ENCODE measurements at places on chromosomes 2 and 18.

GRCh38 chr2:24199968-24200590 lies 25.2 kb downstream of the FAM228A start:
- no peak for DNase-seq

- no peak for DNase-seq
Observed at GRCh38 chr18:3454365-3455089, 4.6 kb downstream of the TGIF1 start.

DNA sequence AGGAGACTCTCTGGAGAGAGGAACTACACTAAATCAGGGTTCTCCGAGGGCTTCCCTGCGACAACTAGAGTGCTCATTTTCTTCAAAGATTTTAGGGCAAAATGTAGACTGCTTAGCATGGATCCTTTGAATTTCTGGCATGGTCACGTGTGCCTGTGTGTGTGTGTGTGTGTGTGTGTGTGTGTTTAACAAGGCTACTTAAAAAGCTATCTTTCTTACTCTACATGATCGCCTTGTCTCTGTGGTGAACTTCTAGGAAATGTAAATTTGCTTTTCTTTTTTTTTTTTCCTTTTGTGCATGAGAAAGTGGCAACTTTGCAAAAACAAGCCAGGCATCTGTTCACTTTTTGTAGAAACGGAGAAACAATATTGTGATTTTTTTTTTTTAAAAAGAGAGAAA lies 43.9 kb downstream of the SOX11 start:
- DNase-seq, result no peak

- DNase-seq, result no peak
Observed at GRCh38 chr2:127169066-127169660, 50.9 kb downstream of the CYP27C1 start.

DNA sequence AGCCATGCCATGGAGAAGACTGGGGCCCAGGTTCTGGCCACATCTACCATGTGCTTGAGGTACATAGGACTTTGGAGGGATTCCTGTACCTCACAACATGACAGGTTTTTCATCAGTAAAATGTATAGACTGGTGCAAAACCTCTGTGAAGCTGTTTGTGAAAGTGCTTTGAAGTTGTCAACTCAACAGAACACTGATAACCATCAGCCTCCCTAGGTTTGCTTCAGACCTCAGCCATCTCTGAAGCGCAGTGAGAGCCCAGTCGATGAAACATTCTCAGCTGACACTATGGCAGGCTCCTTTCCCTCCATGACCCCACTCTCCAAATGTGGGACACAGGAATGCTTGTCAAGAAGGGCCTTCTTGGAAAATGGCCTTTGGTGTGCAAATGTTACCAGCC lies 38.6 kb downstream of the STK25 start:
- no peak for DNase-seq

GRCh38 chr2:4354678-4355077 lies 651.3 kb downstream of the DCDC2C start:
- DNase-seq, result no peak

DNA sequence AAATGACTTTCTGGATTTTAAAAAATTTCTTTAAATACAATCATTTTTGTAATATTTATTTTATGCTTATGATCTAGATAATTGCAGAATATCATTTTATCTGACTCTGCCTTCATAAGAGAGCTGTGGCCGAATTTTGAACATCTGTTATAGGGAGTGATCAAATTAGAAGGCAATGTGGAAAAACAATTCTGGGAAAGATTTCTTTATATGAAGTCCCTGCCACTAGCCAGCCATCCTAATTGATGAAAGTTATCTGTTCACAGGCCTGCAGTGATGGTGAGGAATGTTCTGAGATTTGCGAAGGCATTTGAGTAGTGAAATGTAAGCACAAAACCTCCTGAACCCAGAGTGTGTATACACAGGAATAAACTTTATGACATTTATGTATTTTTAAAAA lies 79.5 kb downstream of the ITGA4 start:
- DNase-seq, result no peak

DNA sequence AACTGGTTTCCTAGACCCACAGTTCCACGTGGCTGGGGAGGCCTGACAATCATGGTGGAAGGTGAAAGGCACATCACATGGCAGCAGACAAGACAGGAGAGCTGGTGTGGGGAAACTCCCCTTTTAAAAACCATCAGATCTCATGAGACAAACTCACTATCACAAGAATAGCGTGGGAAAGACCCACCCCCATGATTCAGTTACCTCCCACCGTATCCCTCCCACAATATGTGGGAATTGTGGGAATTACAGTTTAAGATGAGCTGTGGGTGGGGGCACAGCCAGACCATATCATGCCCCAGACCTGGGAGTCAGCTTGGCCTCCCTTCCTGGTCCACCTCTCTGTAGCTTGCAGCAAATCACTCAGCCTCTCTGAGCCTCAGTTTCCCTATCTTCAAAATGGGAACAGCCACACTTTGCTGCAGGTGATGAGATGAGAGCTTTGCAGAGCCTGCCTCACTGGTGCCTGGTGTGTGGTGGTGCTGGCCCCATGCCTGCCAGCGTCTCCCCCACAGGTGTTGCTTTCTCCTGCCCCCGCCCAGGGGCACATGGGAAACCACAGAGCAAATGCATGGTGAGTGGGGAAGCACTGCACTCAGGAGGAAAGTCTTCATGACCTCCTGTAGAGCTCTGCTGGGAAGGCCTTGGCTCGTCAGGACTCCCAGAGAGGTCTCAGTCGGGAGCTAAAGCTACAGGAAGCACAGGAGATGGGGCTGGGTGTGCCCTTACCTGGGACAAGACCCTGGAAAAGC lies 31.1 kb downstream of the GREB1 start:
- no peak for DNase-seq

- no peak for DNase-seq
Observed at GRCh38 chr2:159936471-159936870, 125.9 kb downstream of the PLA2R1 start.

- DNase-seq, result no peak
Observed at GRCh38 chr18:47075098-47075883, 39.9 kb upstream of the ELOA2 start.

DNA sequence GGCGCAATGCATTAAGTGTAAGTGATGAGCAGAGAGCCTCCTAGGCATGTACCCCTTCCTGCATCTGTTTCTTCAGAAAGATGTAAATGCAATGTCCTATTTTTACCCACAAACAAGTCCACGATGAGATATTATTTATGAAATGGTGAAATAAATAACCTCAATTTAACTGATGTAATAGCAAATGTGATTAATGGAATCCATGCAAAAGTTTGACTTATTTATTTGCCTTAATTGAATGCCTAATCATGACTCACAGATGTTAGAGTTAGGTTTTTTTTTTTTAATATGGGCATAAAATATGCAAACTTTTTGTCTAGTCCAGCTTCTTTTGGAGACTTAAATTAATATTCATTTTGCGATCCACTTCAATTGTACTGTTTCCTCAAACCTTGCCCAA lies 67.7 kb upstream of the ITGA4 start:
- DNase-seq, result no peak

- DNase-seq, result no peak
Observed at GRCh38 chr2:115738111-115738510, 1295.7 kb downstream of the DPP10 start.

- no peak for DNase-seq
Observed at GRCh38 chr2:21381421-21381820, 257.7 kb downstream of the TDRD15 start.

- DNase-seq, result no peak
Observed at GRCh38 chr2:125169022-125169763, 1144.1 kb downstream of the CNTNAP5 start.

DNA sequence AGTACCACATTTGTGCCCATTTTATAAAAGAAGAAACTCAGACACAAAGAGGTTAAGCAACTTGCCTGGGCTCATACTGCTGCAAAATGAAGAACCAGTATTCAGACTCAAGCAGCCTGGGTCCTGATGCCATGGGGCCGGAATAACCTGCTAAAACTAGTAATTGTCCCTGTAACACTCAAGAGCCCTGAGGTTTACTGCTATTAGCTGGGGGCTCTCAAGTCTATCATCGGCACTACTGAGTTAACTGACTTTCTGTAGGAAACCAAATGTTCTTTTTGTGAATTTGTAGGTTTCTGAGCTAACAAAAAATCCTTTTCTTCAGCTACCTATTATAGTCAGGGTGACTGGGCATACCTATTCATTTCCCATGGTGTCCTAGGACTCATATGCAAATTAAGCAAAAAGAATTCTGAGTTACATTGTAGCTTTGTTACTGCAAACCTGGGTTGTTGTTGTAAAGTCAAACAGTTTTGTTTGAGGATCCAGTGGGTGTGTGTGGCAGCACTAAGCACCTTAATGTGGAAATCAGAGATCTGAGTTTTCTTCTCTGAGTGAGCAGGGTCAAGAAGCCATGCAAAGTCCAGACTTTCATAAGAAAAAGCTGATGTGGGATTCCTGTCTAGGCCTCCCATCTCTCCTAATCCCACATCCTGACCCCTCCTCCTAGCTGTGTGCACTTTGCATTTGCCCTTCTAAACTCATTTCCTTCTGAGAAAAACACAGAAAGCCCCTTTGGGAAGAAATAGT lies 72.4 kb upstream of the TNP1 start:
- DNase-seq, result no peak

GRCh38 chr2:176709991-176710390 lies 440.7 kb downstream of the MTX2 start:
- DNase-seq, result no peak

GRCh38 chr2:33205693-33206434 lies 259.1 kb downstream of the LTBP1 start:
- DNase-seq, result no peak

GRCh38 chr2:121969766-121970639 lies 214.6 kb downstream of the TSN start:
- no peak for DNase-seq

DNA sequence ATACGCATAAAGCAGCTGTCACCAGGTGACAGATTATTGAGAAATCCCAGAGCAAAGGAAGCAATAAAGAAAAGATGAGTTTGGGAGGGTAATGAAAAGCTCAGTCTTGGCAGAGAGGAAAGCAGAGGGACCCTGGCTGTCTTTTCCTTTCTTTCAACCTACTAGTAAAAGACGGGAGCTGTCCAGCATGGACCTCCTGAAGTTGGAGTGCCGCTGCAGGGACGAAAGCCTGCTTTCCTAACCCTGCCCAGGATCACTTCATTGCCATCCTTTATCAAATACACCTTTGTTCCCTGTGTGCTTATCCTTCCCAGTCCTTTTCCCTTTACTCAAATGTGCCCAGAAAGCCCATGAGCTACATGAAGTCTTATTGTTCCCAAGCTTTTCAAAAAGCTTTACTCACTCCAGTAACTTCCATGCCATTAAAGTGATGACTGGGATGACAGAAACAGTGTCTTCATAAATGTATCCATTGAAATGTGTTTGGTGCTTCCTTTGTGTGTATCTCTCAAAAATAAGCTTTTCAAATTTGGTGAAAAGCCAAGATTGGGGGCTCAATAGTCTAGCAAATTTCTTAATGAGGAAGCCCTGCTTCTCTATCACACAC lies 3.7 kb upstream of the SPR start:
- no peak for DNase-seq

DNA sequence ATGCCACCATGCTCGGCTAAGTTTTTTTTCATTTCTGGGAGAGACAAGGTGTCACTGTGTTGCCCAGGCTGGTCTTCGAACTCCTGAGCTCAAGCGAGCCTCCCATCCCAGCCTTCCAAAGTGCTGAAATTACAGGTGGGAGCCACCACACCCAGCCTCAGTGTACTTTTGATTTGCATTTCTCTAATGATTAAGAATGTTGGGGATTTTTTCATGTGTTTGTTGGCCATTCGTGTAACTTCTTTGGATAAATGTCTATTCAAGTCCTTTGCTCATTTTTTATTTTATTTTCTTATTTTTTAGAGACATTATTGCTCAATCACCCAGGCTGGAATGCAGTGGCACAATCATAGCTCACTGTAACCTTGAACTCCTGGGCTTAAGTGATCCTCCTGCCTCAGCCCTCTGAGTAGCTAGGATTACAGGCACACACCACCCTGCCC lies 73.1 kb downstream of the TMEM185B start:
- no peak for DNase-seq

GRCh38 chr2:24359129-24360049 lies 947 bp downstream of the ITSN2 start:
- DNase-seq, result peak; percentile 64

GRCh38 chr2:38665854-38666555 lies at the start of gene GALM:
TSS of gene GALM (plus strand) at chr2:38666114. CDS start at chr2:38666162, 48 bp downstream.
- peak; percentile 81 for DNase-seq

DNA sequence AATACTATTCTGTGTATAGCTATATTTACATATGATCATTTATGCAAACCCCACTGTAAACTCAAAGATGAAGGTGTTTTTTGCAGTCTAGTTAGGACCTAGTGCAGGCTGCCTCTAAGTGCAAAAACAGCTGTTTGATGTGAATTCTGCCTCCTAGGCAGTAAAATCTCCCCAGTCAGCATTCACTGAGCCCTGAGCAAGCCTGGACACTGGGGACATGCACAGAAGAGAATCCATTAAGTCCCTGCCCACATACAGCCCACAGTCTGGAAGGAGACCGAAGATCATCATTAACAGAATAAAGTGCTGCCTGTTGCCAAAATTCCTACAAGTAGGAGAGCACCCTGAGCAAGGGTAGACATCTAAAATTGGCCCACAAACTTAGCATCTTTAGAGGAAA lies 14.4 kb upstream of the BIN1 start:
- DNase-seq, result no peak

- DNase-seq, result no peak
Observed at GRCh38 chr2:232584238-232584637, 33.7 kb downstream of the EIF4E2 start.

GRCh38 chr2:81672923-81673322 lies 1368.4 kb upstream of the LRRTM1 start:
- DNase-seq, result no peak
